ENCODE measurements at places on chromosomes 5 and 9. TPM values are rescaled to one million over a fixed set of nuclear protein-coding genes. Genes with fewer than 3 reads are reported as not detected.
A peak's percentile ranks its signal among the peaks of the same experiment; 100 is the strongest.

GRCh38 chr9:20087481-20087880 is 298.6 kb upstream of the SLC24A2 start:
- H3K27me3 ChIP-seq, result peaks cover 1% of the 10 kb centered on the region
- no peaks in the 10 kb centered on the region for H3K36me3 ChIP-seq
- DNase-seq, result no peak
- H3K4me1 ChIP-seq, result no peaks in the 10 kb centered on the region
- no peak overlapping the region for H3K27ac ChIP-seq
- no peak overlapping the region for H3K4me3 ChIP-seq

LCN9 gene
- total RNA-seq, result not detected

GRCh38 chr5:32390819-32391591 is 53.5 kb downstream of the ZFR start:
- no peak overlapping the region for H3K27ac ChIP-seq
- DNase-seq, result no peak
- no peaks in the 10 kb centered on the region for H3K4me1 ChIP-seq

- H3K4me3 ChIP-seq, result peak overlapping the region; percentile 87
- no peaks in the 10 kb centered on the region for H3K36me3 ChIP-seq
- H3K4me1 ChIP-seq, result no peaks in the 10 kb centered on the region
- peak overlapping the region; percentile 83 for H3K27ac ChIP-seq
- DNase-seq, result peak; percentile 53
These were observed 715 bp downstream of the RC3H2 start for GRCh38 chr9:122904466-122904822.

DNA sequence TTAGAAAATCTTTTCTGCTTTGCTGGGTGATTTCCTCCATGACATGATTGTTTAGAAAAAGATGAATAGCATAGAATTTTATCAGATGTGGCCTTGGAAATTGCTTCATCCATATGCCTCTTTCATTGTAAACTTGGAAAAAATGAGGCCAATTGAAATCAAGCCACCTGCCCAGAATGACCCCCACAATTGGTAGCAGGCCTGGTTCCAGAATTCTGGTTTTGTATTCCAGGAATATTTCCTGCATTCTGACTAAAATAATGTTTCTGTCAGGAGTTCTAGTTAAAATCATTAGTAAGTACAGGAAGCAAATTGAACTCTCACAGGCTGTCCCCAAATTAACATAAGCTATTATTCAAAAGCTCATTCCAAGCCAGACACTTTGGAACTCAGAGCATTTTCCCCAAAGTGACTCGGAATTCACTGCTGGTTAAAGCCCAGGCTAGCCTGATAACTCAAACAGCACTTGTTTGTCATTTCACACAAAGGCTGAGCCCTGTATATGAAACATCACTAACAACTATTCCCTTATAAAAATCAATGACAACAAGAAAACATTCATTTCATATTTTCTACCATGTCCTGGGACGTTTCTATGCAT is 75.1 kb upstream of the ADCY2 start:
- H3K4me1 ChIP-seq, result no peaks in the 10 kb centered on the region
- no peak overlapping the region for H3K27ac ChIP-seq
- no peaks in the 10 kb centered on the region for H3K36me3 ChIP-seq
- no peak overlapping the region for H3K4me3 ChIP-seq
- no peaks in the 10 kb centered on the region for H3K27me3 ChIP-seq
- DNase-seq, result no peak

- H3K27ac ChIP-seq, result no peak overlapping the region
- no peaks in the 10 kb centered on the region for H3K4me1 ChIP-seq
- no peak overlapping the region for H3K4me3 ChIP-seq
- DNase-seq, result no peak
- no peaks in the 10 kb centered on the region for H3K27me3 ChIP-seq
- no peaks in the 10 kb centered on the region for H3K36me3 ChIP-seq
These were observed 43.5 kb upstream of the MPDZ start for GRCh38 chr9:13322828-13323550.

DNA sequence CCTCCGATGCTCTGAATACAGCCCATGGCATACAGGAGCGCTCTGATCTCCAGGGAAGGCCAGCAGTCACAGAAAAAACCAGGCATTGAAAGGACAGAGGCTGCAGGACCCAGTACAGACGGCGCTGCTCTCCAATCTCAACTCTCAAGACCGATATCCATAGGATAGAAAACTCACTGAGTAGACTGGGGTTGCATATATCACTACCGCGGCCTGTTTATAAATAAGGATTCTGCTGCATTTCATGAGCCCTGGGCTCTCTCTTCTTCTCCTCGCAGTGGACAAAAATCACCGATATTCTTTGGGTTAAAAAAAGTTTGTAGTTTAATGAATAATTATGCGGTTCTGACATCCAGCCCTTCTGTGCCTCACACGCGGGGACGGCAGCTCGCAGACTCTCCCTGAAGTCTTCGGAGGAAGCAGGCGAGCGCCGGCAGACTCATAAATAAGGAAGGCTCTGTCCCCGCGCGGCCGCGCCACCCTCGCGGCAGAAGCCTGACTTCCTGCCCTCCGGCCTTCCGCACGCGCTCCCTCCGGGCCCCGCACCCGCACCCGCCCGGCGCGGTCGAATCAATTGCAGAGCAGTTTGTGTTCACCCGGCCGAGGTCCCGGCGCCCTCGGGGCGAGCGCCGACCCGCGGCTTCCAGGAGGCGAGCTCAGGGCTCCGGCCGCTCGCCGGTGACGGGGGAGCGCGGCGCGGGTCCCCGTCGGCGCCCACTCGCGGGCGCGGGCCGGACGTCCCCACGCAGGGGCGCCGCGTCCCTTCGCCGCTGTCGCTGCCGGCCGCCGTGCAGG is at the start of gene FAM78A:
Gene FAM78A (minus strand): TSS at position 417 of the 795 bp plus-strand sequence. CDS start 331 bp downstream, at position 86.
- H3K4me3 ChIP-seq, result peak within 1 kb of the TSS; percentile 36
- no peaks in the 10 kb centered on the region for H3K36me3 ChIP-seq
- DNase-seq, result peak; percentile 86
- H3K4me1 ChIP-seq, result no peaks in the 10 kb centered on the region
- H3K27me3 ChIP-seq, result peaks cover 1% of the 10 kb centered on the region

DNA sequence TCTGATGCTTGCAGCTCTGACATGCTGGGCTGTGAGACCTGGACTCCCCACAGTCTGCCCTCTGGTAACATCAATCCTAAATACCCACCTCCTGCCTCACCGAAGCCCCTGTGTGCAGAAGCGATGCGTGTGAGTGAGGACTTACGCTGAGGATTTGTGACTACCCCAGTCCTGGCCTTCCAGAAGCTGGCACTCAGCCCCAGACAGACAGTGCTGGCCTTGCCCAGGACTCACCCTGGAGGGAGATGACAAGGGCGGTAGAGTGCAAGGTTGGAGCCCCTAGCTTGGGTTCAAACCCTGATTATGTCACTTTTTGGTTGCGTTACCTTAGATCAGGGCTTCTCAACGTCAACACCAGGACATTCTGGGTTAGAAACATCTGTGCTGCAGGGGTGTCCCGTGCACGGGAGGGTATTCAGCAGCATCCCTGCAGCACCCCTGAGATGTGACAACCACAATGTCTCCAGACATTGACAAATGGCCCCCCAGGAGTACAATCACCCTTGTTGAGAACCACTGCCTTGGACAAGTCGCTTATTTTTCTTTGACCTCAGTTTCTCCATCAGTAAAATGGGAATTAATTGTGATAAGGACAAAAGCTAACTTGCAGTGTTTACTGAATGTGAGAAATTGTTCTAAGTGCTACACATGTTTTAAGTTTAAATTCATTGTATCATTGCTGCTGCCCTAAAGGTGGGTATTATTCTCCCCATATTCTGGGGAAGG is 23.5 kb upstream of the TTLL11 start:
- H3K36me3 ChIP-seq, result no peaks in the 10 kb centered on the region
- no peaks in the 10 kb centered on the region for H3K27me3 ChIP-seq
- H3K4me3 ChIP-seq, result no peak overlapping the region
- DNase-seq, result peak; percentile 47
- H3K27ac ChIP-seq, result no peak overlapping the region

TMEM174 gene
- not detected for total RNA-seq

CCDC187 gene
- not detected for total RNA-seq

DNA sequence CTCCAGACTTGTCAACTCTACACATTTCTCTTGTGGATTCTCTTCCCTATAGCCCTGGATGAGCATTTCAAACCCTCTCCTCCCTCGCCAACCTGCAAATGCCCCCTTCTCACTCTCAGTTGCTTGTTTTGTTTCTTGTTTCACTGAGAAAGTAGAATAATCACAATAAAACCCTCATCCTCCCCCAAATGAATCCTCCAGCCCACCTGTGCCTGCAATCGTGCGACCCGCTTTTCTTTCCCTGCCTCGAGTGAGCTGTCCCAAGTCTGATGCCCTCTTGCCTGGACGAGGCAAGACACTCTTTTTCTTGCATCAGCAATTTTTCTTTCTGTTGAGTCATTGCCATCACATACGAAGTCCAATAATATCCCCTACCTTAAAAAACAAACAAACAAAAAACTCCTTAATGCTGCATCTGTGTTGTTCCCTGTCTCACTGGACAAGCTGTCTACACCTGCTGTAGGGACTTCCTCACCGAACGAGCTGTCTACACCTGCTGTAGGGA is 3.7 kb upstream of the CACNA1B start:
- no peaks in the 10 kb centered on the region for H3K27me3 ChIP-seq
- DNase-seq, result no peak
- H3K27ac ChIP-seq, result no peak overlapping the region
- no peaks in the 10 kb centered on the region for H3K36me3 ChIP-seq

OR2V1 gene
- not detected for total RNA-seq

GRCh38 chr9:85876628-85877027 is 64.3 kb upstream of the NAA35 start:
- H3K27ac ChIP-seq, result no peak overlapping the region
- H3K4me1 ChIP-seq, result no peaks in the 10 kb centered on the region
- H3K36me3 ChIP-seq, result no peaks in the 10 kb centered on the region
- DNase-seq, result no peak
- no peaks in the 10 kb centered on the region for H3K27me3 ChIP-seq

- no peak for DNase-seq
- no peak overlapping the region for H3K4me3 ChIP-seq
- no peak overlapping the region for H3K27ac ChIP-seq
- no peaks in the 10 kb centered on the region for H3K36me3 ChIP-seq
These were observed 131.2 kb upstream of the IQGAP2 start for GRCh38 chr5:76271836-76272235.

C6 gene
- 3.0 TPM for total RNA-seq

DNA sequence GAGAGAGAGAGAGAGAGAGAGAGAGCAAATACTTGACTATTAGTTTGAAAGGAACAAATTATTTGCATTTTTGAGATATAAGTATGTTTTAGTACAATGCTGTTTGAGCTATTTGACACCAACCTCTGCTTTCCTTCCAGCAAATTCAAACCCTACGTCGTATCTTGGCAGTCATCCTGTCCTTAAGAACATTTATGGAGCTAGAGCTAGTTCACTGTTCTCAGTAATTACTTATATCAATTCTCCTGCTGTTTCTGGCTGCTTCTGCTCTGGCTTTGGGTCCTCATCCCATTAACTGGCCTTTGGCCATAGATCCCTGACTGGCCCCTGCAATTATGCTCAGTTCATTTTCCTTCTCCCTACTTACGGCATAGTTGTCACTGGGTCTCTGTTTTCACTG is 19.9 kb upstream of the ERAP2 start:
- no peak for DNase-seq
- no peaks in the 10 kb centered on the region for H3K36me3 ChIP-seq
- no peak overlapping the region for H3K27ac ChIP-seq
- no peaks in the 10 kb centered on the region for H3K4me1 ChIP-seq
- H3K27me3 ChIP-seq, result no peaks in the 10 kb centered on the region
- H3K4me3 ChIP-seq, result no peak overlapping the region

GRCh38 chr5:100434815-100435214 is 100.4 kb upstream of the FAM174A start:
- H3K27me3 ChIP-seq, result no peaks in the 10 kb centered on the region
- no peaks in the 10 kb centered on the region for H3K36me3 ChIP-seq
- no peak overlapping the region for H3K4me3 ChIP-seq
- no peak for DNase-seq
- no peaks in the 10 kb centered on the region for H3K4me1 ChIP-seq
- no peak overlapping the region for H3K27ac ChIP-seq

CTNND2 gene
- 0.24 TPM for total RNA-seq

DNA sequence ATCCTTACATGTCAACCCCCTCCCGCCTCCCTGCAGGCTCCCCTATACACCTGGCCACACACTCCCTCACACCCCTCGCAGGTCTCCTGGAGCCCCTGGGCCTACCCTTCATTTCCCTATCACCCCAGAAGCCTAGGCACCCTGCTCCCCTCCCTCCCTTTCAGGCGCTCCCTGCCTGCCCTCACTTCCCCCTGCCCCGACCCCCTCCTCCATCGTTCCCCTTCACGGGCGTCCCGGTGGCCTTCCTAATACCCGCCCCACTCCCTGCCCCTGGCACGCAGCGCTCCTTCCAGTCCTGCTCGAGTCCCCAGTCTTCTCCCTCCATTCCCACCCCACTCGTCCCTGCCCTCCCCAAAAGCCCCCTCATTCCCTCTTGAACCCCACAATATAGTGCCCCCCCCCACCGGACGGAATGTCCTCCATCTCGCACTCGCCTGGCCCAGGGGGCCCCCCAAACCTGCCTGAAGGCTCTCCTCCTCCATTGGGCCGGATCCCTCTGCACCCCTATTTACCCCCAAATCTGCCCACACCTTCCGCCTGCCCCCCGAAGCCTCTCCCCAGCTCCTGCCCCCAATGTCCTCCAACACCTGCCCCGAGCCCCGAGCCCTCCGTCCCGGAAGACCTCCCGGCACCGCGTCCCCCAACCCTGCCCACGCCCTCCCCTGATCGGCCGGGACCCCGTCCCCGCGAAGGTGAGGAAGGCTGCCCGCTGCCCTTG is 746 bp downstream of the STRBP start:
- DNase-seq, result no peak
- H3K27me3 ChIP-seq, result no peaks in the 10 kb centered on the region
- H3K27ac ChIP-seq, result no peak overlapping the region
- no peaks in the 10 kb centered on the region for H3K36me3 ChIP-seq
- peak overlapping the region; percentile 97 for H3K4me3 ChIP-seq

NKD2 gene
- total RNA-seq, result 6.8 TPM

DNA sequence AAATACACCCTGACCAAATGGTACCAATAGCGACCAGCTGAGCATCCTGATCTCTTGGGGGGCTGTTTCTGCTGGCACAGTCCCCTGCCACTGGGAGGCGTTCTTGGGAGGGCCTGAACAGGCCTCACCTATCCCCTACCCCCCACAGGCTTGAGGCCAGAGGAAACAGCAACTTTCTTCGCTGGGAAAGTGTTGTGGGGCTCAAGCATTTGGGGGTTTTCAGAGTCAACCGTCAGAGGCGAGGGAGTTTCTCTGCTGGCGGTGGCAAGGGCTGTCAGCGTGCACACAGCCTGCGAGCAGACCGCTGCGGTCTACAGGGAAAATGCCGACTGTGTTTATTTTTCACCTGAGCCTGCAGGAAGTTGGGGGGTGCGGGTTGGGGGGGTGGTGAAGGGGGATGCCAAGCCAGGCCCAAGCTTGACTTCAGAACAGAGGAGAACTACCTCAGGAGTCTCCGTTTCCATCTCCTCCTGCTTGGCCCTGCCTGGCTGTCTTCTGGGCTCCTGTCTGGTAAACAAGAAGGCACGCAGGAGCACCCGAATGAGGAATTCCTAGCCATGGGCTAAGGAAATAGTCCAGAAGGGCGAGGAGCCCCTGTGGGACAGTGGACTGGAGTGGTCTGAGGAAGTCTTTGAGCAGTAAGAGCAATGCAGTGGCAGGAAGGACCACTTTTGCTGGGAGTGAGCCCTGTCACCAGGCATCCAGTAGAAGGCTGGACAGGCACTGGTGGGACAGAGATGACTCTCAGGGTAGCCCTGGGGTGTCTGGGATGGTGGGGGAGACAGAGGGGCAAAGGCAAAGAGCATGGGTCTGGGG is 18.1 kb downstream of the TCF7 start:
- H3K4me1 ChIP-seq, result no peaks in the 10 kb centered on the region
- no peak overlapping the region for H3K27ac ChIP-seq
- peaks cover 2% of the 10 kb centered on the region for H3K36me3 ChIP-seq
- peak; percentile 54 for DNase-seq
